Activated CD4-positive, alpha-beta T cell treated with anti-CD3 and anti-CD28 coated beads for 48 hours (primary cell): ENCODE measurements at places on chromosomes 6 and 20.

GRCh38 chr6:6366803-6367202, 46.3 kb upstream of the F13A1 start:
- DNase-seq: no peak

- peak; percentile 69 for DNase-seq
These were observed 33.6 kb downstream of the GFOD1 start for GRCh38 chr6:13453771-13454251.

DNA sequence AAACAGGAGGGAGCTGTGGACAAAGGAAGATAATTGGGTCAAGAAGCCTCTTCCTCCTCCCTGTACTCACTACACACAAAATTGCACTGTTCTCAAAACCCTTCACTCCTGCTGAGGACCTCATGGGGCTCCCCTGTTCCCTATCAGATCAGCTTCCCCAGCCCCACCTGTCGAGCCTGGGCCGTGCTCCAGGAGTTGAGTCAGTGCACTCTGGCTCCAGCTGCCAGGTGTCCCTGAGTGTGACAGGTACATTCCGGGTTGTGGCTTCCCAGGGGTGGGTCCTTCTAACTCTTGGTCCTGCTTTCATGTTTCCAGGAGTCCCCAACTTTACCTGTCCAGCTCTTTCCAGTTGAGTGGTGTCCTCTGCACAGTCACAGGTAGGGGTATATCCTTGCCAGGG, 8.4 kb downstream of the RAB5IF start:
- no peak for DNase-seq

- no peak for DNase-seq
These were observed 240.9 kb upstream of the RNF217 start for GRCh38 chr6:124721331-124721730.

- no peak for DNase-seq
These were observed 161.1 kb upstream of the CARMIL1 start for GRCh38 chr6:25118038-25118437.

DNA sequence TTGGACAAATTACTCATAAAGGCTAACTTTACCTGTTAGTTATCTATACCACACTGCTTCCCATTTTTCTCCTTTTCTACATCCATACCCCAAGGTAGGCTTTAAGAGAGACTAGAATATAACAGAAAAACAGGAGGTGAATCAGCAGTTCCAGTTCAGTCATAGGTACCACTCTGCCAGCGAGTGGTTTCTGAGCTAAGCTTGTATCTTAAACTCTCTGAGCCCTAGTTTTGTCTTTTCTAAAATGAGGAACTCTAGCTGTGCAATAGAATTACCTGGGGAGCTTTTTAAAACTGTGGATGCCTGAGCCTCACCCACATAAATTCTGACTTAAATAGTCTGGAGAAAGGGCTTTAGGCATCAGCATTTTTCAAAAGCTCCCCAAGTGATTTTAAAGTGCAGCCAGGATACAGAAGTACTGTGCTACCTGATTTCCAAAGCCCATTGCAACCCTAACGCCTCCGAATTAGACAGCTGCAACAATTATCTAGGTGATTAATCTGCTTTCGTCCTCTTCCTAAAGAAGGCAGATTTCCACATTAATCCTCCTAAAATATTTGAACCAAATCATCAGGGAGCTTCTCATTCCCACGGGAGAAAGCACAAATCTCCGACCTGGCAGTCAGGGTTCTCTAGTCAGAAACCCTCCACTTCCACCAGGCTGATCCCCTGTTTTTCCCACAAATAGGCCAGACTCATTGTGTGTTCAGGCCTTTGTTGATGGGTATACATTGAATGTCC, 37.4 kb upstream of the RPL7L1 start:
- DNase-seq: no peak

DNA sequence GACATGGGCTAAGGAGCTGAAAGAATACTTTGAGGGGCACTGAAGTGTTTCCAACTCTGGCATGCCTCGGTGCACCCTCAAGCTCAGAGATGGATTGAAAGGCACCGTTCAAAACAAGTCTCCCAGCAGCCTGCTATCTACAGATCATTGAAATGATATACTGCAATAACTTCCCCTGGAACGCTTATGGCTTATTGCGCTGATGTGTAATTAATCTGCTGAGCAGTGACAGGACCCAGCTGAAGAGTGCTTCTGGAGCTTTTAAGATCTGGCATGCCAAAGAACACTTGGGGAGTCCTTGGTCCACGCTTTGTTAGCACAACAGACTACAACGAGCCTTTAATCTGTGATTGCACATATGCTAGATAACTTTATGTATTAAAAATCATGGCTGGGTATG, 708.2 kb downstream of the PRKN start:
- DNase-seq: no peak

- DNase-seq: no peak
These were observed 298.1 kb upstream of the CDYL start for GRCh38 chr6:4478098-4478497.

DNA sequence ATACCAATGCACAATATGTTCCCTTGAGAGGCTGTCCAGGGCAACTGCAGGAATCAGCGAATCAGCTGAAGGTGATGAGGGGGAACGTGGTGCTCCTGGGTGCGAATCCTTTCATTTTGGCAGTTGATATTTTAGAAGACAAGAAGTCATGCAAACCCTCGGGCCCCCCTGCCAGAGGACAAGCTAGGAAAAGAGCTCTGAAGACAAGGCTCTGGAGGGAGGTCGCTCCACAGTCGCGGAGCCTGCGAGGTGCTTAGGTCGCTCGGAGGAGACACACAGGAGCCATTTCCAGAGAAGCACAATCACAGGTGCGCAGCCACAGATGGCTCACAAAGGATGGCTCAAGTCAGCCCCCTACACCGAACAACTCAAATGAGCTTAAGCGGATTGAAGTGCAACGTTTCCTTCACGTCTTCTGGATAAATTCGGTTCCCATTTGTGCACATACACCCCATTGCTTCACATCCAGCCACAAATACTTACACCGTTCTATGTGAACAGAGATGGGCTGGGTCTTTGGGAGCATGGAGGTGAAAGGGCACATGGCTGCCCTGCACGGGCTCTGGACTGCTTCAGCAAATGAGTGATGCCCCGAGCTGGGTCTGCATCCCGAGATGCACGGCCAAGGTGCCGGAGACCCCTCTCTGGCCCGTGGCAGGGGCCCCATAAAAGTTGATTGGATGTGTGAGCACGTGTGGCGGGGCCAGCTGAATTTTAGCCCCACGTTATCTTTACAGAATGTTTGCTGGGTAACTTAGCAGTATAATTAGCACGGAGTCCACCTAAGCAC, 286.3 kb downstream of the TAF4 start:
- DNase-seq: no peak

GRCh38 chr20:23096097-23096496, 10.0 kb upstream of the CD93 start:
- DNase-seq: no peak

- DNase-seq: no peak
These were observed 28.4 kb downstream of the IL20RA start for GRCh38 chr6:137016356-137016755.

- peak; percentile 39 for DNase-seq
These were observed 45.7 kb upstream of the NEDD9 start for GRCh38 chr6:11278207-11278559.

GRCh38 chr6:142958343-142958742, 13.4 kb upstream of the HIVEP2 start:
- DNase-seq: no peak

DNA sequence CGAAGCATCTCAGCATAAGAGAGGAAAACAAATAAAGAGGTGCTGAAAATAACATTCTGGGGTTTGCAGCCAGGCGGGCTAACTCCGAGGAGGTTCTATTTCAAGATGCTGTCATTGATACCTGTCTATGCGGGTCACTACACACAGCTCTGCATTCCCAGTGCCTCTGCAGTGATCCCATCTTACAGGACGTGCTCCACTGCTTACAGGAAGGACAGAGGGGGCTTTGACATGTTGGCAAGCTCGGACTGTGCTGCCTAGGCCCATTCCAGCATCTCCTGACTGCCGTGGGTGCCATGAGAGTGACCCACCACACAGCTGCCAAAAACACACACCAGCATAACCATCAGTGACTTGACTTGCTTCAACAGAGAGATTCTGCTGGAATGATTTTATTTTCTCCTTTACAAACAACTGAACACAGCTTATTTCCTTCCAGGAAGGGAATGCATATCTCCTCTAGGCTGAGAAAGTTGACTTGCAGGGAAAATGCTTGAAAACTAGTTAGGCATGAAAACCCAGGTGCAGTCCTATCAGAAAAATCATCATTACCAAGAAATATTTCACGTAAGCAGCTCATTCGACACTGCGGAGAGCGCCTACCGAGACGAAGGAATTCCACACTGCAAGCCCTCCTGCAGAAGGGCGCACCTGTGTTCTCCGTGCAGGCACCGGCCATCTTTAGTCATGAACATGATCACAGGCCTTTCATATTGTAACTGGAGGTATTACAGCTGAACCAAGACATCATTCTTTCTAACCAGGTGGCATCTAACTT, 62.5 kb downstream of the RAMACL start:
- no peak for DNase-seq

- DNase-seq: no peak
These were observed 2.3 kb downstream of the CD2AP start for GRCh38 chr6:47479874-47480273.

GRCh38 chr6:162211022-162211421, 516.5 kb downstream of the PRKN start:
- no peak for DNase-seq

- no peak for DNase-seq
These were observed 25.3 kb downstream of the GNAS-AS1 start for GRCh38 chr20:58825450-58825849.

- DNase-seq: no peak
These were observed 93.3 kb downstream of the SESN1 start for GRCh38 chr6:109001291-109001894.

DNA sequence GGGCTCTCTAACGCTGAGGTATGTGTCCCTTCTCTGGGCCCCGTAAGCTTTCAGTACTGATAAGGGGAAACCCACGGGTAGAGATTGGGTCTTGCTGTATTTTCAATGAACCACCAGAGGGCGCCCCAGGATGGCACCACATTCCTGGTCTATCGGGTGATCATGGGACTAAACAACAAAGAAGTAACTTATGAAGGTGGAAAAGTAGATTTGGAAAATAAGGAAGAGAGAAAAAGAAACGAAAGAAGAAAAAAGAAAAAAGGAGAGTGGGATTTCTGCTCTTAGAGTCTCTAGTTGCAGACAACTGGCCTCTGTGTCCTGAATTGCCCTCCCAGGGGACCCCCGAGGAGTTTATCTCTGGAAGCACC, 93.8 kb downstream of the GMPR start:
- DNase-seq: peak; percentile 89

DNA sequence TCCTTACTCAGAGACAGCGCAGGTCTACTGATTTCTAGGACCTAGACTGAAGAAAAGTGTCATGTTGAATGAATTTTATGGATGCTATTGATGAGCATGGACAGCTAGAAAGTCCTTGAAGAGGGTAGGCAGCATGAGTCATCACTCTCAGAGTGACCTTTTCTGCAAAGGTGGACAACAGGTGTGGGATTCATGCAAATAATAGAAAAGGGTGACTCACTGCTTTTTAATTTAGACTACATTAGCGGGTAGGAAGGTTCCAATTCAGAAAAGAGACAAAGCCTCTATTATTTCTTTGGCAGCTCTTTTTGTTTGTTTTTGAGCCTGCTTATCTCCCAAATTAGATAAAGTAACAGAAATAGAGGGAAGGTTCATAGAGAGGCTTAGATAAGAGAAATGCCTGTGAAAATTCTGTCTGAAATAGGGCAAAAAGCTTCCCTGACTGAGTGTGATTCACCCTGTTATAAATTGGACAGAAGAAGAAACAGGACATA, 191.4 kb downstream of the TENT5A start:
- no peak for DNase-seq

GRCh38 chr20:2151858-2152281, 50.2 kb downstream of the STK35 start:
- DNase-seq: no peak

DNA sequence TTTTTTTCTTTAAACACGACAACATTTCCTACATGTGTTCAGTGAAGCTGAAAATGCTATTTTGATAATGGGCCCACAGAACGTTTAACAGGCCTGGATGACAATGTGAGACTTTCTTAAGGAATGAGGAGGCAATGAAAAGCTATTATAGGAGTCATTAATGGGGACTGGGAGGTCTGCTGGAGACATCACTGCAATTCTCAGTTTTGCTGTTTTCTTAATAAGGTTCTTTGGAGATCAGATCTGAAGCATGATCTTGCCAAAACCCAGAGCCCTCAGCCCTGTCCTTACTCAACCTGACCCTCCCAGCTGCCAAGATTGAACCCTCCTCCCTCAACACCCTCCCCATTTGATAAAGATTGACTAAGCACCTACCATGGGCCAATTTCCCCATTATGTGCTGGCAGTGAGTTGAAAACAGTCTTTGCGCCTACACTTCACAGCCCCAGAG, 353.1 kb downstream of the MAFB start:
- no peak for DNase-seq

GRCh38 chr6:10316373-10316721, 98.5 kb downstream of the TFAP2A start:
- no peak for DNase-seq

DNA sequence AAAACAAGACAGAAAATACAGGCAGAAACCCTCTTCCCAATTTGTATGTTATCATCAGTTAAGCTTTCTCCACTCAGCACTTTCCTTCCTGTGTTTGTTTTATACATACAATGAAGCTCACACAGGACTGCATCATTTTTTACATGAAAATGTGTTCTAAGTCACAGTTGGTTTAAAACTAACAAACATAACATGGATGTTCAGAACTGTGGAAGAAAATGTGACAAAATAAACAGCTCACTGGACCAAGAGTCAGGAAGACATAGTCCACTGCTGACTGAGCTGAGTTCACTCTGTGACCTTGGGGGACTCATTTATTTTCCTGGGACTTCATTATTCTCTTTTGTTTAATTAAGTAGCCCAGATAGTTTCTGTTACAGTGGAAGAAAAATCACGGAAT, 331.5 kb downstream of the SYNE1 start:
- no peak for DNase-seq

- DNase-seq: no peak
These were observed 64.2 kb upstream of the SLC35B3 start for GRCh38 chr6:8499540-8499939.

DNA sequence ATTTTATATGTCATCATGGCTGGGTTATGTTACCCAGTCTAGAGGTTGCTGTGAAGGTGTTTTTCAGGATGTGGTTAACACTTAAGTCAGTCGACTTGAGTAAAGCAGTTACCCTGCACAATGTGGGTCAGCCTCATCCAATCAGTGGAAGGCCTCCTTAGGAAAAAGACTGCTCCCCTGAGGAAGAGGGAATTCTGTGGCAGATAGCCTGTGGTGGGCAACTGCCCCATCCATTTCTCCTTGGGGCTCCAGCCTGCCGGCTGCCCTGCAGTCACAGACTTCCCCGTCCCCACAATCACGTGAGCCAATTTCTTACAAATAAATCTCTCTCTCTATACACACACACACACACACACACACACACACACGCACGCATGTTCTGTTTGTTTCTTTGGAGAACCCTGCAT, 34.5 kb upstream of the MPC1 start:
- DNase-seq: peak; percentile 44

DNA sequence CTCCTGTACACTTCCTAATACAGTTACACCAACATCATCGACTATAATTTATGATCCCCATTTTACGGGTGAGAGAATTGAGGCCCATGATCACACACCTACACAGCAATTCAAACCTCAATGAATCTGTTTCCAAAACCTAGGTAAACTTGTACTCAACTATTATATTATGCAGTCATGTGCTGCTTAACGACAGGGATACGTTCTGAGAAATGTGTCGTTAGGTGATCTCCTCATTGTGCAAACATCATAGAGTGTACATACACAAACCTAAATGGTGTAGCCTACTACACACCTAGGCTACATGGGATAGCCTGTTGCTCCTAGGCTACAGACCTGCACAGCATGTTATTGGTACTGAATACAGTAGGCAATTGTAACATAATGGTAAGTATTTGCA, 385.6 kb downstream of the ARHGAP18 start:
- no peak for DNase-seq

GRCh38 chr6:140784573-140784972, 1348.2 kb upstream of the GJE1 start:
- no peak for DNase-seq
